ENCODE measurements at places on chromosomes 1 and 21. TPM values are rescaled to one million over a fixed set of nuclear protein-coding genes. Genes with fewer than 3 reads are reported as not detected.

GSTM1 gene
- total RNA-seq: not detected

GRCh38 chr21:45499201-45499750 lies 43.0 kb downstream of the SLC19A1 start:
- no peaks in the 10 kb centered on the region for H3K36me3 ChIP-seq
- H3K4me3 ChIP-seq: no peak overlapping the region
- H3K4me1 ChIP-seq: no peaks in the 10 kb centered on the region
- no peaks in the 10 kb centered on the region for H3K27me3 ChIP-seq

LMX1A gene
- total RNA-seq: not detected

GRCh38 chr1:235648954-235649367 lies 623 bp downstream of the GNG4 start:
- peaks cover 25% of the 10 kb centered on the region for H3K4me1 ChIP-seq
- H3K27me3 ChIP-seq: peaks cover 10% of the 10 kb centered on the region
- no peaks in the 10 kb centered on the region for H3K36me3 ChIP-seq
- H3K4me3 ChIP-seq: peak overlapping the region; percentile 20

DNA sequence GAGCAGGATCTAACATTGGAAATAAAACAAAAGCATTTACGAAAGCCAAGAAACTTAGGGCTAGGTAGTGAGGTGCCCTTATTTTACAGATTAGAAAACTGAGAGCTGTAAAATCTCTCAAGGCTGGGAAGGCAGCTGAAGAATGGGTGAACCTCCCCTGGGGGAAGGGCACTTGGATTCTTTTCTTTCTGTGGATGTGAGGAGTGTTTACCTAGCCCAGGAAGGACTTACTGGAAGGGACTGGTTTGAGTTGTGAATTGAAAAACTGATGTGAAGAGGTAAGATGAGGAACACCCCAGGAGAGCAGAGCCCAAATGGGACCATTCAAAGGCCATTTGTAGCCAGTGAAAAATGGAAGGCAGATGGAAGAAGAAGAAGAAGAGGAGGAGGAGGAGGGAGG lies 74.7 kb upstream of the NGF start:
- H3K4me3 ChIP-seq: no peak overlapping the region
- H3K27me3 ChIP-seq: no peaks in the 10 kb centered on the region
- DNase-seq: no peak
- H3K27ac ChIP-seq: no peak overlapping the region

DNA sequence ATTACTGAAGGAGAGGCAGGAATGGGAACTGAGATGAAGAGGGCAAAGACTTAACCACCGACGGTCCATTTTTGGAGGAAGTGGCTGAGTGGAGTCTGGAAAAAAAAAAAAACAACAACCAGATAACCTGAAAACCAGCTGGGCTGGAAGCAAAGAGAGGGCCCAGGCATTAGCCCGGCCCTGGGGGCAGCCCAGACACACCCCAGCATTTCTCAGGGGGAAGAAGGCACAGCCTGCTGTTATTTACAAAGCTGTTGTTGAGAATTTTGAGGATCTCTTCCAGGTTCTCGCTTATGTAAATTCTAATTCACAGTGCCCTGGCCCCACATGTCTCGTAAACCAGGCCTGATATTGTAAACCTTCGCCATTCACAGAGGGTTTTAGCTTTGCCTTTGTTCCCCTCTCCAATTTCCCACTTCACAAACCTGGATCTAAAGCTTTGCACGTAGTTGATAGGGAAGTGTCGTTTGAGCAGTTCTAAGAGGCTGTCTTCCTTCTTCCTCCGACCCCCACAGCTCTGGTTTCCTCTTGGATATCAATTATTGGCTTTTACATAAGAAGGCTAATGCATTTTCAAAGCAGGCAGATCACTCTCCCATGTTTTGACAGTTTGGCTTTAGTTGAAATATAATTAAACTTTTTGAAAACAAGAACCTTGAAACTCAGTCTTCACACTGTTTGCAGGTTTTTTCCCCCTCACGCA lies 161.8 kb upstream of the IRF2BP2 start:
- DNase-seq: no peak
- H3K27ac ChIP-seq: no peak overlapping the region
- peaks cover 7% of the 10 kb centered on the region for H3K4me1 ChIP-seq
- H3K27me3 ChIP-seq: no peaks in the 10 kb centered on the region
- no peaks in the 10 kb centered on the region for H3K36me3 ChIP-seq

- peaks cover 39% of the 10 kb centered on the region for H3K4me1 ChIP-seq
- no peak overlapping the region for H3K4me3 ChIP-seq
- H3K27ac ChIP-seq: no peak overlapping the region
- no peaks in the 10 kb centered on the region for H3K36me3 ChIP-seq
These were observed 298.2 kb upstream of the LRRC7 start for GRCh38 chr1:69269491-69269890.

PRAMEF9 gene
- total RNA-seq: not detected

GRCh38 chr1:53669621-53670191 lies 69.3 kb downstream of the GLIS1 start:
- no peak overlapping the region for H3K27ac ChIP-seq
- H3K4me1 ChIP-seq: no peaks in the 10 kb centered on the region
- no peaks in the 10 kb centered on the region for H3K36me3 ChIP-seq
- DNase-seq: no peak

CHD5 gene
- total RNA-seq: 2.1 TPM

LCE1F gene
- total RNA-seq: not detected

DNA sequence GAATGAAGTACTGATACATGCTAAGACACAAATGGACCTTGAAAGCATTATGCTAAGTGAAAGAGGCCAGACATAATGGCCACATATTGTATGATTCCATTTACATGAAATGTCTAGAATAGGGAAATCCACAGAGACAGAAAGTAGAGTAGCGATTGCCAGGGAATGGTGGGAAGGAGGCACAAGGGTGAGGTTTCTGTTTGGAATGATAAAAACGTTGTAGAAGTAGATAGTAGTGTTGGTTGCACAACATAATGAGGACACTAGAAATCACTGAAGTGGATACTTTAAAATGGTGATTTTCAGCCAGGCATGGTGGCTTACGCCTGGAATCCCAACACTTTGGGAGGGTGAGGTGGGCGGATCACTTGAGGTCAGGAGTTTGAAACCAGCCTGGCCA lies 97.6 kb upstream of the VANGL1 start:
- no peaks in the 10 kb centered on the region for H3K36me3 ChIP-seq
- no peak for DNase-seq
- no peak overlapping the region for H3K4me3 ChIP-seq
- H3K27ac ChIP-seq: no peak overlapping the region
